ENCODE measurements at places on chromosomes 5 and 9.

DNA sequence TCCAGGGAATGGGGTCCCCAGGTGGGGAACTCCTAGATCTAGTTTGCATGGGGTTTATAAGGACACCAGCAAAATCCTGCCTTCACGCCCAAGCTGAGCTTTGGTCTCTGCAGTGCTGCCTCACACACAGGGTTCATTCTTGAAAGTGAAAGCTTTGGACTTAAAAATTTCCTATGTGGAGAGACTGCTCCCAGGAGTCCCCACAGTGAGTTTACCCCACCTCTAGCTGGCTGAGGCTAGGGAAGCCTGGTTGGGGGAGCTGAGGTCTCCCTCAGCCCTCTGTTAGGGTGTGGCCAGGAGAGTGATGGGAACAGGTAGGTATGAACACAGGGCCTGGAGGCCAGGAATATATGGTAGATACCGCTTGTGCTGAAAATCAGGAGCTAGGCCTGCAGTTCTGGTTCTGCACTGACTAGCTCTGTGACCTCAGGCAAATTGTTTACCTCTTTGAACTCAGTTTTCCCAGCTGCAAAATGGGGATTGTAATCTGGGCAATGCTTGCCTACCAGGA, 41.5 kb upstream of the LARP1 start:
- DNase-seq, result no peak

DNA sequence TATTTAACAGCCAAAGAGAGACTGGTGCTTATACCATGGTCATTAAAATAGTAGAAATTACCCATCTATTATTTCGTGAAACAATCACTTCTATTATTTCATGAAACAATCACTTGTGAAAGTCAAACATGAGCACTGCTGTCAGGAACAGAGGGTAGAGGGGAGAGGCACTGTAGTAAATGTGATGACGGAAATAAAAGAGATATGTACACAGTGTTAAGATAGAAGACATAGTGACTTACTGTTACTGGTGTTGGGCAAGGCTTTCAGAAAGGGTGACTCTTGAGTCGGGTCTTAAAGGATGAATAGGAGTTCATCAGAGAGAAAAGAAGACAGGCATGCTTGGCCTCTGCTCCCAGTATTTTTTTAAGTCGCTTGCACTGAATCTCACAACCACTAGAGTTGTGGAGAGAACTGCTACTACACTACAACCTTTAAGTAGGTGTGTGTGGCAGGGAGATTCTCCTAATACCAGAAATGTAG, 162.6 kb upstream of the GNA14 start:
- DNase-seq, result no peak

- DNase-seq, result no peak
Measured at GRCh38 chr5:40093550-40093949, 586.2 kb upstream of the PTGER4 start.

DNA sequence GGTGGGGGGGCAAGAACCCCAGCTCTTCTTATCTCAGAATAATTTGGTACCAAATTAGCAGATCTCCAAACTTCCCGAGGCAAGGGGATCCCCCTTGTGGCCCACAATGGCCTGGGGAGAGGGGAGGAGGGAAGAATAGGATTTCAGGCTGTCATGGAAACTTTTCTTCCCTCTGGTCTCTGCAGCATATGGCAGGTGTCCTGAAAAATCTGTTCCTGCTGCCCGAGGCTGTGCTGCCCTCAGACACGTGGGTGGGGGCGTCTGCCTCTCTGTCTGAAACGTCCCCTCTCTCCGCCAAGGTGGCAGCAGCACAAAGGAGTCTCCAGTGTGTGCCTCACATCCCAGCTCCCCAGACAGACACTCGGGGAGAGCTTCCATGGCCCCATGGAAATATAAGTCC, 34.0 kb downstream of the CCNJL start:
- no peak for DNase-seq

DNA sequence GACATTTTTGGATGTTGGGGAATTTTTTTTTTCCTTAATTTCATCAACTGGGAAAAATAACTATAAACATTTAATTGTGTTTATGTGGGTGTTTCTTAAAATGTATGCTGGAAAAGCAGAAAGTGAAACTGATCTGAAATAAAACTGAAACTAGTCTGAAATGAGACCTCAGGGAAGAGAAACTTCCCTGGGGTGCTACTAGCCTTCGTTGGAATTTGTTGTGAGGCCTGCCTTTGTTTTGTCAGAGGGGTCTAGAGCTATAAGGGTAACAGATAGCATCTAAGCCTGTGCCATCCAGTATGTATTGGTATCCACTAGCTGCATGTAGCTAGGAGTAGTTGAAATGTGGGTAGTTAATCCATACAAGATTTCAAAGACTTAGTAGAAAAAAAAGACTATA, 10.4 kb downstream of the ZNF618 start:
- DNase-seq, result no peak

DNA sequence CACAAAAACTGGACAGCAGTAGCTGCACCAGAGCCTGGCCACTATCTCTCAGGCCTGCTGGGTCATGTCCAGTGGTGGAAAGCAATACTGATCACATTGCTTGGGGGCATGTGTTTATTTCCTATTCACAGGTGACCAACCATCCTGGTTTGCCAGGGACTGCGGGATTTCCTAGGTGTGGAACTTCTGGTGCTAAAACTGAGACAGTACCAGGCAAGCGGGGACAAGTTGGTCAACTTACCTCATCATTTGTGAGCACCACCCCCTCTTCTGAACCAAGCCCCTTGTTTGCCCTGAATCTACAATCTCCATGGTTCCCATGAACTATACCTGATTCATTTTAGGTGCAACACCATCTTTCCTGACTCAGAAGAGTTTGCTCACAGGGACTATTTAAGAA, 81.3 kb downstream of the TNC start:
- DNase-seq, result no peak

- DNase-seq, result no peak
Measured at GRCh38 chr9:92480291-92480771, 2.0 kb downstream of the ASPN start.

- no peak for DNase-seq
Measured at GRCh38 chr5:140106805-140107311, 7.1 kb upstream of the PURA start.

DNA sequence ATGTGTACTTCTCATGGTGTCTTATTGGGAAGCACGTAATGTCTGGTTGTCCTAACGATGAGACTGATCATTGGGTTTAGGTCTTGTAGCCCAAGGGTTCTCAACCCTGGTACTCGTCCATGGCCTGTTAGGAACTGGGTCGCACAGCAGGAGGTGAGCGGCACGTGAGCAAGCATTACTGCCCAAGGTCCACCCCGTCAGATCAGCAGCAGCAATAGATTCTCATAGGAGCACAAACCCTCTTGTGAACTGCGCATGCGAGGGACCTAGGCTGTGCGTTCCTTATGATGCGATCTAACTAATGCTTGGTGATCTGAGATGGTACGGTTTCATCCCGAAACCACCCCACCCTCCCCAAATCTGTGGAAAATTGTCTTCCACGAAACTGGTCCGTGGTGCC, 33.5 kb downstream of the CNOT6 start:
- no peak for DNase-seq

- DNase-seq, result no peak
Measured at GRCh38 chr5:123176224-123176937, 87.3 kb downstream of the PRDM6 start.

DNA sequence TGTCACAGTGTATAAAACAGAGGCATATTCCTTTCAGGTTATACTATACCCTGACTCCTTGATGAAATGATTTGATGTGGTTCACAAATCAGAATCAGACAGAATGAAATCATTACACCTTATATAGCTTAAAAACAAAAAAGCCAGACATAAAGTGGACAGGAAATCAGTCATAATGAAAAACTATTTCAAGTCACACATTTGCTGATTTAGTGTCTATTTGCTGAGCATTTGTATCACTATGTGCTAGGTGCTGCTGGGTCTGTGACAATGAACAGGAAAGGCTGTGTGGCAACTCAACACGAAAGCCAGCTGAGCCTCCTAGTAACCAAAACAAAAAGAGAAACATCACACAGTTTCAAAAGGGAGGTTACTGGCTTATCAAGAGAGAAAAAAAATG, 194.0 kb downstream of the EFNA5 start:
- no peak for DNase-seq
